ENCODE measurements at places on chromosomes 6 and 20.

DNA sequence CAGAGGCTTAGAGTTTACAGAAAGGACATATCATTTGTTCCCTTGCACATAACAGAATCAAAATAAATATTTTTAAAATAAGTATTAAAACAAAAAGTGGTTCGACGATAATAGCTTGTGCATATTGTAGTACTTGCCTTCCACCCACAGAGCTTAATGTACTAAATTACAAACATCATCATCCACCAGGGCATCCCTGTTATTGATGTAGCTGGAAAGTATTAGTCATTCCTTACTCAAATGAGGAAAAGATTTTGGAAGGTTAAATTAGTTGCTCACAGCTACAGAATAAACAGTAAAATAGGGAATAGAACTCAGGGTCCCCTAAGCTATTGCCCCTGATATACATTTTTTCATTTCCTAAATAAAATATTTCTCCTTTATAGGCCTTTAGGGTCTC, 150.3 kb downstream of the PTPRK start:
- no peak for DNase-seq

GRCh38 chr6:31575335-31575901, at the start of gene TNF:
Gene TNF, plus strand, starts transcription at chr6:31575565. Its CDS starts 177 bp downstream, at chr6:31575742.
- no peak for DNase-seq

- no peak for DNase-seq
These were observed 24.9 kb upstream of the EDN1 start for GRCh38 chr6:12265296-12265695.

GRCh38 chr20:1426231-1426849, 33.5 kb upstream of the FKBP1A start:
- no peak for DNase-seq

DNA sequence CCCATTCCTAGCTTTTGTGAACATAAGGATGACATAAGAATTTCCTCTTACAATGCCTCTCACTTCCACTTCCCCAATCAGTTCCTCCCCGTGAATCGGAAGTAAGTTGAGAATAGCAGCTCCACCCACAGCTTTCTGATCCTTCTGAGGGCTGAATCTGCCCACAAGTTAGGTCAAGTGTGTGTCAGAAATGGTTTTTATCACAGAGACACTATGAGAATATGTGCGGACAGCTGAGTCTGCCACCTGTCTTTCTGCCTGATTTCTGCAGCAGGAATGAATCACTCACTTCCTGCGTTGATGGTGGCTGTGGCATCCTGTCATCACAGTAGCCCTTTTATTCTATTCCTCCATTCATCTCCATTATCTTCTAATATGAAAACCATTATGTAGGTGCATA, 70.2 kb downstream of the RIN2 start:
- no peak for DNase-seq

GRCh38 chr6:143087856-143088255, 27.2 kb downstream of the AIG1 start:
- DNase-seq, result no peak

GRCh38 chr6:7153789-7154188, 46.0 kb downstream of the RREB1 start:
- no peak for DNase-seq

DNA sequence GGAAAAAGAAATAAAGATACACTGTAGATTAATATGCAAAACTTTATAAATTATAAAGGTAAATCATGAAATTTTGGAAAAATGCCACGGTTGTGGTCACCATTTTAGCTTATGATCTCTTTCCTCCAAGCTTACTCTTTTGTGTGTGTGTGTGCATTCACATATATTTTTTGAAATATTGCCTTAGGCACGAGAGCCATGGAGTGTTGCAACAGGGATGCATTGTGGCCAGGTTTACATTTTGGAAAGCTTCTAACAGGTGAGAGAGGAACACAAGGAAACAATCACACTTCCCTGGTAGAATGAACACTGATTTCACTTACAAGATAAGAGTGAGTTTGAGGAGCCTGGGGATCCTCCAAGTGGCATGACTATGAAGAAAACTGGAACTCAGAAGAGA, 214.5 kb upstream of the TENT5A start:
- DNase-seq, result no peak

DNA sequence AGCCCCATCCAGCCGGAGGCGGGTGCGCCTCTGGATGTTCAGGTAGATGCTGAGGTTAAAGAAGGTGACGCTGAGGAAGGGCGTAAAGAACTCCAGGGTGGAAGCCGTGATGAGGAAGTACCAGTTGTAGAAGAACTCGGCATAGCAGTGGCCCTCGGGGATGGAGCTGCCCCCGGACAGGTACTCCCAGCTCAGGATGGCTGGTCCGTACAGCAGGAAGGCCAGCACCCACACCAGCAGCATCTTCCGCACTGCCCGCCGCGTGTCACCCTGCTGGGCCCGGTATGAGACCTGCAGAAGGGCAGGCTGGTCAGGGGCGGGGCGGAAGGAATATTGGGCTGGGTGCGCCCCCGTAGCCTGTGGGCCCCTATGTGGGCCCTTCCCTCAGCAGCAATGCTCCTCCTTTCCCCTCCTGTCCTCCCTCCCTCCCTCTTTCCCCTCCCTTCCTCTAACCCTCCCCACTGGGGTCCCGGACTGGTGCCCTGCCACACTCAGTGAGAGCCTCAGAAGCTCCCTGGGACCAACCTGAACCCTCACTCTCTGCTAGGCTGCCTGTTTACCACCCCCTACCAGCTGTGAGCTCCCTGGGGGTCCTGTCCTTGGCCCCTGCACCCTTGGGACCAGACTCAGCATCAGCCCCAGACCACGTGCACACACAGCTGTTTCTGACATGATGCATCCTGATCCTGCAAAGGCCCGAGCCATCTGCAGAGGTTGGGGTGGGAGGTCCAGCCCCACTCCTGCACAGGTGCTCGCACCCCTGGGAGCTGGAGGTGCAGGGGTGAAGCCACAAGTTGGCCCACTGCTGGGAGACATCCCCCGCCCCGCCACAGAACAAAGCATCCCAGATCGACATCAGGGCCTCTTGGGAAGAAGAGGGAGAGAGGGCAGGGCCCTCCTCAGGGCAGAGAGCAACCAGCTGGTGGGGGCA, 3.2 kb downstream of the HRH3 start:
- no peak for DNase-seq

- no peak for DNase-seq
These were observed 108.7 kb downstream of the HTR1B start for GRCh38 chr6:77354581-77354980.

DNA sequence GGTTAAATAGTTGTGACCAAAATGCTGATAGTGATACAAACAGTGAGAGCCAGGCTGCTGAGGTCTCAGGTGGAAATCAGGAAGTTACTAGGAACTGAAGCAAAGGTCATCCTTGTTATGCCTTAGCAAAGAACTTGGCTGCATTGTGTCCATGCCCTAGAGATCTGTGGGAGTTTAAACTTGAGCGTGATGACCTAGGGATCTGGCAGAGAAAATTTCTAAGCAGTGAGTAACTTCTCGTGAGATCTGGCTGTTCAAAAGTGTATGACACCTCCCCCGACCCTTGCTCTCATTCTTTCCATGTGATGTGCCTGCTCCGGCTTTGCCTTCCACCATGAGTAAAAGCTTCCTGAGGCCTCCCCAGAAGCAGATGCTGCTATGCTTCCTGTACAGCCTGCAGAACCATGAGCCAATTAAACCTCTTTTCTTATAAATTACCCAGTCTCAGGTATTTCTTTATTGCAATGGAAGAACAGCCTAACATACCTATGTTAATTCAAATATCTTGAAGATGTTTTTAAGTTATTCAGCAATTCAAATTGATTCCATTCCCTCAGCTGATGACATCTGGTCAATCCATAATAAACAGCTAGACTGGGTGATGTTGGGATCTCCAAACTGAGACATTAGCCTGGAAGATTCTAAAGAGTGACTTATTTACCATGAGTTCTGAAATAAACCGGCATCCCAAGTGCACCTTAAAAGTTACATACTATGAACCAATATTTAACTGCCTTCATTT, 33.8 kb downstream of the KIF16B start:
- no peak for DNase-seq

- no peak for DNase-seq
These were observed 35.2 kb upstream of the YWHAB start for GRCh38 chr20:44850272-44850671.

DNA sequence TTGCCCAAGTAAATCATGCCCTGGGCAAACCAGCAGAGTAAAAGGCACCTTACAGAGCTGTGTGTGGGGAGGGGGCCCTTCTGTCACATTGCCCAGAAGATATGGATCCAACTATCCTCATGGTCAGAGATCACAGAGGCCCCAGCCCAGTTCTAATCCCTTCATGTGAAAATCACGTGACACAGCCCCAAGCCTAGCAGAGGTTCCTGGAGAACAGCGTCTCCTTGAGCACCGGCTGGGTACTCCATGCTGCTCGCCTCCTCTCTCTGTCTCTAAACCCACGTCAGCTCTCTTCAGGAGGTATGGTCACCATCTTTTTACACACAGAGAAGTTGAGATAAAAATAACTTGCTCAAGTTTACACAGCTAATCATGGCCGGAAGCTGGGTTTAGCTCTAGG, 230.2 kb downstream of the ANKRD60 start:
- no peak for DNase-seq

GRCh38 chr6:140572867-140573266, 1198.4 kb upstream of the CITED2 start:
- no peak for DNase-seq
